H54 (cell line): ENCODE measurements at places on chromosomes 7 and 10.
A peak's percentile ranks its signal among the peaks of the same experiment; 100 is the strongest.

- no peak for DNase-seq
Measured at GRCh38 chr7:74082770-74083116, 861 bp upstream of the LIMK1 start.

DNA sequence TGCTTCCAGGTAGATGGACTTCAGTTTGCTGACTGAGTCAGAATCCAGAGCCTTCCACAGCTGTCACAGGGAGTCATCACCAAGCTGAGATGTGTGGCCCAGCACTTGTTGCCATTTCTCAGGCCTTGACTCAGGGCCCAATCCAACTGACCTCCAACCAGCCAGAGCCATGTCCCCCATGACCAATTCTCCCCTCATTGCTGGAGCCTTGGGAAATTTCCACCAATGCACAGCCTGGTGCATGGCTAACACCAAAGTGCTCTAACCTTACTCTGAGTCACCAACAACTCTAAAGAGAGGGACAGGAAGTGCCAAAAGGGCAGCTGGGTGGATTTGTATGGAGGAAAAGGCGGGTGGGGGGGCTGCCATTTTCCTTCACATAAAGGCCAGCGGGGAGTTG is 13.4 kb upstream of the GLI3 start:
- no peak for DNase-seq

- no peak for DNase-seq
Measured at GRCh38 chr10:24132741-24133140, 76.2 kb upstream of the KIAA1217 start.

DNA sequence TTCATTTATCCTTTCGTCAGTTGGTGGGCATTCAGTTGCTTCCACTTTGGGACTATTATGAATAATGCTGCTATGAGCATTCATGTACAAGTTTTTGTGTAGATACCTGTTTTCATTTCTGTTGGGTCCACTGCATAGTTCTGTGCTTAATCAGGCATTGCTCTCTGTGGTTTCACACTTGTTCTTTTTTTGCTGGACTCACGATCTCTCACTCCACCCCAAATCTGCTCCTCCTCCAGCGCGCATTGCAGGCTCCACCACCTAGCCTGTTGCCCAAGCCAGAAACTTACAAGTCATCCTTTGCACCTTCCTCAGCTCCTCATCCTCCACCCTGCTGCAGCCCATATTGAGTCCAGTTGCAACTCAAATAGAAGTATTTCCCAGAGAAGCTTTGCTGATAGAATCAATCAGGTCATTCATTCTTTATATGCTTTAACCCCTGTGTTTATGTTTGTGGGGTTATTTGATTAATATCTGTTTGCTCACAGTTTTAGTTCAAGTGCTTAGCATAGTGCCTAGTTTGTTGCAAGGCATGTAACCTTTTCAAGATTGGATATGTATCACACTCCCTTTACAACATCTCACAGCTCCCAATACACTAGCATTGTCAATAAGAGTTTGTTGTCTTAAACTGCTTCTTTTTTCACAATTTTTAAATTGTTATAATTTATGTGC is 16.6 kb upstream of the AFAP1L2 start:
- DNase-seq: no peak

DNA sequence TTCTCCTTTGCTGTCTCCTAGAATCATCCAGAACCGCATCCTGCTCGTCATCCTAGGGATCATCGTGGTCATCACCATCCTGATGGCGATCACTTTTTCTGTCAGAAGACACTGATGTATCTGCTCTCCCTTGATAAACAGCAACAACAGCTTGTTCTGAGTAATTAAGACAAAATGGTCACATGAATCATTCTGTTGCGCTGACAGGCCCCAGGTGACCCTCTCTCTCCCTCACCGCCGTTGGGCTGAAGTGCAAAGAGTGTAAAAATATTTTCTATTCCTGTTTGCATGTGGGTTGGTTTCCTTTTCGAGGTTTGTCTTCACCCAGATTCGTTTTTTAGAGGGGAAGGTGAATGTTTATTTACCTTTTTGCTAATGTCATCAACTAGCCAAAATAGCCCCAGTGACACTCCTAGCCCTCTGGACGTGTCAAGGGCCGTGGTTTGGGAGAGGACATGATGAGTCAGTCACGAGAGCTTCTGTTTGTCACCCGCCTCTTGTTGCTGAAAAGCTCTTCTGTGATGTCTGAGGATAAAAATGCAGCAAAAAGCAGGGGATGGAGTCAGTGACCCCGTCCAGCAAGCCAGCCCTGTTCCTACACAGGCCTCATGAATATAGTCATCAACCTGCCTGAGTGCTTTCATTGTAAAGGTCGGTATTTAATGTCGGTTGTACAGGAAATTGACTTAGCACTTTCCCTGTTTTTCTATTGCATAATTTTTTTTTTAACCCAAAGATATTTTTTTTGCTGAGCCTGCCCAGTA is 134.6 kb upstream of the TCF7L2 start:
- peak; percentile 61 for DNase-seq

DNA sequence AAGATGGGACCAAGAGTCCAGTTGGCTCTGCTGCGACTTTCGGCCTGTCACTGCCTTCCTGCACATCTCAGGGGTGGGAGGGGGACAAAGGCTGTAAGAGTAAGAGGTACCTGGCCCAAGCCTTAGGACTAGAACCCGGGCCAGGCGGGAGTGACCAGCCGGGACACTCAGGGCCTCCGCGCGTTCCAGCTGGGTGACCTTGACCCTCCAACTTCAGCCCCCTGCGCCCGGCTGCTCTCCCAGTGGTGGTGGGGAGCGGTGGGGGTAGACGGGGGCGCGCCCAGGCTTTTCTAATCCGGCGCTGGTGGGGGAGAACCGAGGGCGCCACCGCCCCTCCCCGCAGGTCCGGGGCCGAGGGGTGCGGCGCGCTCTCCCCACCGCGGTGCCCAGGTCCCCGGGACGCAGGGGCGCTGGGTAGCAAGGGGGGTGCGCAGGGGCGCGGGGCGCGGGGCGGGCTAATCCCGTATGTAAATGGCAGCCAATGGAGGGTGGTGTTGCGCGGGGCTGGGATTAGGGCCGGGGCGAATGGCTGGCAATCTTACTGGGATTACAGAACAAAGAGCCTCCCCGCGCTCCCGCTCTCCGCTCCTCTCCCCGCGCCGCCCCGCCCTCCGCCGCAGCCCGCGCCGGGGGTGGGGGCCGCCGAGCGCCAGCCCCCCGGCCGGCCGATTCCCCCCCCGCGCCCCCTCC is at the start of gene GTF2IRD1:
TSS of gene GTF2IRD1 (plus strand) at position 585 of the 690 bp plus-strand sequence. CDS start 54,175 bp downstream, outside the sequence.
- DNase-seq: peak; percentile 74
